ENCODE measurements at places on chromosomes 7 and 10.

DNA sequence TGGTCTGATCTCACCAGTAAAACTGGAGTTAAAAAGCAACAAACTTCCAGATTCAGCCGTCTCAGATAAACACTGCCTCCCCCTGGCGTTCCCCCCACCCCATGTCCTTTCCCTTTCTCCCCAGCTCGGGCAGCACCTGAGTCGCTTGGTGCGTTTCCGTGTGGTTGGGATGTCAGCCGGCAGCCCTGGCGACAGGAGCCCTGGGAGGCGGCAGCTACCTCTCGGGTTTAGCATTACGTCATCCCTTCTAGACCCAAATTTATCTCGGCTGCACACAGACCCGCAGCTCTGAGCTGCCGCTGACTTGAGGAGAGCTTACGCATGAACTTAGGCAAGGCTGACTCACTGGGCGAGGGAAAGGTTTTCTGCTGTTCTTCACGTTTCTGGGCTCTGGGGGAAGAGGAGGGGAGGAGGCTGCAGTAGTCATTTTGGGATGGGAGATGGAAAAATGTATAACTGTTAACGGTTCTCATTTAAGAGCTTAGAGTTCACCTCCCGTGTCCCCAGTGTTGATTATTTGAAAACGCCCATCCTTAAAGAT, 14.4 kb downstream of the MXI1 start:
- no peak for DNase-seq

GRCh38 chr10:79196470-79197461, 128.0 kb downstream of the ZMIZ1 start:
- peak; percentile 76 for DNase-seq

DNA sequence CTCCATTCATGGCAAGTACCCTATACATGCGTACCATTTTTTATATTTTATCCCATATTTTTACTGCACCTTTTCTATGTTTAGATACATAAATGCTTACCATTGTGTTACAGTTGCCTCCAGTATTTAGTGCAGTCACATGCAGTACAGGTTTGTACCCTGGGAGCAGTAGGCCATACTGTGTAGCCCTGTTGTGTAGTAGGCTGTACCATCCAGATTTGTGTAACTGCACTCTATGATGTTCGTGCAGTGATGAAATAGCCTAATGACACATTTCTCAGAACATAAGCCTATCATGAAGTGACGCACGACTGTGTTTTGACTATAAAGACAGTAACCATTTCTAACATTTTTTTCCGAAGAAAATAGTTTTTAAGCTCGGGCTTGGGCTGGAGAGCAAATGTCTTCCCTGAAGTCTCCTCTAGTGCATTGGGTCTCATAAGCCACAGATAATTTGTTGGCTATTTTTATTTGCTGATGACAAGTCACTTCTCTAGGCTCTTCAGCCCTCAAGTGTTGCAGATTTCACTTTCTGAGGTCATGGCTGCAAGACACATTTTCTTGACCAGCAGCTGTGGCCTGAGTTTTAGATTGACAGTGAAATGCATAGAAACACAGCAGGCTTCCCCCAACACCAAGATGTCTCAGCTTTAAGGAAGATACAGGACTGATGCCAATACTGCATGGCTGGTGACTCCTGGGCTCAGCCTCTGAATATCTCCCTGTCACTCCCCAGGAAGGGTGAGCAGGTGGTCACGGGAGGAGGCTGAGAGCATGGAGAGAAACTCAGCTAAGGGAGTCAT, 26.9 kb downstream of the EPDR1 start:
- DNase-seq = no peak

GRCh38 chr10:112376396-112376790, 2.5 kb downstream of the ACSL5 start:
- no peak for DNase-seq

DNA sequence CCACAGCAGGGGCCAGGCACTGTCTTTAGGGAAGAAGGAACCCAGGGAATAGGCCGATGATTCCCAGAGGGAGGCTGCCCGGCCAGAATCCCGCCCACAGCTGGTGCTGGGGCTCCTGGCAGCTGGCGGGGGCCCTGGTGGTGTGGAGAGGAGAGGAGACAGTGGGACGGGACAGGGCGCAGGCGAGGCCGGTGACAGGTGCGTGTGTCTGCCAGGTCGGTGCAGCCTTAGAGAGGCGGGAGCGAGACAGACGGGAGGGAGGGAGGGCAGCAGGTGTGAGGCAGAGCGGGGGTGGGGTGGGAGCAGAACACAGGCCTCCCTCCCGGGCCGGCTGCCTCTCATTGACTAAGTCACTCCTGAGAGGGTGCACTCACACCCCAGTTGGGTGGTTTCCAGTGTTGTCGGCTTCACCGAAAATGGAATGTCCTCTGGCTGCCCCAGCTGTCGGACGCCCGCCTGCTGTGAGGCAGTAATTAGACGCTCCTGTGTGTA, 55.2 kb downstream of the ELFN1 start:
- DNase-seq = no peak

DNA sequence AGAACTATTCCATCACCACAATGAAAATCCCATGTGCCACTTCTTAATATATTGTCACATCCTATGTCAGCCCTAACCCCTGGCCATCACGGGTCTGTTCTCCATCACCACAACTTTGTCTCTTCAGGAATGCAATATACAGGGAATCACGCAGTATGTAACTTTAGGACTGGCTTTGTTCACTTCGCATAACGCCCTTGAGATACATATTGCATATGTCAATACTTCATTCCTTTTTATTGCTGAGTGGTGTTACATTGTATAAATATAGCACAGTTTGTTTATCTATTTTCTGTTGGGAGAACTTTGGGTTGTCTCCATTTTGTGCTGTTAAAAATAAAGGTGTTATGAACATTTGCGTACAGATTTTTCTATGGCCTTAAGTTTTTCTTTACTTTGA, 195.4 kb upstream of the ZMIZ1 start:
- no peak for DNase-seq

Measured in left lobe of liver (tissue), 2 donors.